ENCODE measurements at places on chromosomes 5 and 9.

GRCh38 chr9:17795744-17796143, 216.9 kb downstream of the SH3GL2 start:
- DNase-seq, result no peak

DNA sequence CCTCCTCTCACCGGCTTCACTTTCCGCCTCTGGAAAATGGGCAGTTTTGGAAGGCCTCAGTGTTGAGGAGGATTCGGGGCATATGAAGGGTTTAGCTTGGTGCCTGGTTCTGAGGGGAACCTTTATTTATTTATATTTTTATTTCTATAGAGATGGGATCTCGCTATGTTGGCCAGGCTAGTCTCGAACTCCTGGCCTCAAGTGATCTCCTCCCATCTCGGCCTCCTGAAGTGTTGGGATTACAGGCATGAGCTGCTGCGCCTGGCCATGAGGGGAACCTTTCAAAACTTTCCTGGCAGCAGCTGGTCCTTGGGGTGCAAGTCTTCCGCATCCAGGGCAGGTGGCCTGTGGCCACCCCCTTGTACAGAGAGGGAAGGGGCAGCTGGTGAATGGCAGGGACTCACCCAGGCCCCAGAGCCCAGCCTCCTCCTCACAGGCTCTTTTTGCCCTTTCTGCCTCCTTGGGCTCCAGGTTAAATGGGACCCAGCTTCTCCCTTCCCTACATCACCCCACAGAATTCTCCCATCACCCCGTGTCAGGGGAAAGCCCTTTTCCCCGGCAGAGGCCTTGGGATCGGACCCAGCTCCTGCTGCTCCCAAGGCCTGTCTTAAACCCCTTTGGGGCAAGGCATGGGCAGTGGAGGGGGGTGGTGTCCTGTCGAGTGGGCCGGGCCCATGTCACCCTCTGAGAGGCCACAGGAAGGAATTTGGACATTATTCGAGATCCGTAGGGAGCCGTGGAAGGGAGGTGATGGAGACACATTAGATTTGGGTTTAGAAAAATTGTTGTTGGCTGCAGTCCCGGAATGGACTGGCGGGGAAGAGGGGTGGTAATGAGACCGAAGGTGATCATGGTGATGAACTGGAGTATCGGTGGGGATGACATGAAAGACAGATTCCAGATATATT, 5.9 kb downstream of the NCS1 start:
- DNase-seq, result no peak

DNA sequence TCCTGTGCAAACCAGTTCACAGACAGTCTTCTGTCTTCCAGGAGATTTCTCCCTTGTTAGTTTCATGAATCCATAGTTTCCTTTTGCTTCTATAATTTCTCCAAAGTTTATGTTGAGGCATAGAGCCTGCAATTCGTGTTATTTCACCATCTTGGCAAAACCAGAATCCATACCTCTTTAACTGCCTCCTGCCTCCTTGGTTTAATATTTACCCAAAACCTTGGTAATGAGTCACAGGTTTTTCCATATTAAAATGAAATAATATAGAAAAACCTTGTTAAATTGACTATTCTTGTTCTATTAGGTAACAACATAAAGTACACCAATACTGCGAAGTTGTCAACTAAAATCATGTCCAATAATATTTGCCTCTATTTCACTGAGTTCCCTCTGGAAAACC, 459.7 kb downstream of the HINT1 start:
- DNase-seq, result no peak

GRCh38 chr9:133332381-133332730, 3.6 kb downstream of the SURF6 start:
- no peak for DNase-seq

GRCh38 chr5:141326088-141326854, 4.0 kb upstream of the PCDHGA1 start:
- DNase-seq, result peak; percentile 68

- DNase-seq, result peak; percentile 68
These were observed 41.9 kb downstream of the TNFAIP8 start for GRCh38 chr5:119397518-119398380.

DNA sequence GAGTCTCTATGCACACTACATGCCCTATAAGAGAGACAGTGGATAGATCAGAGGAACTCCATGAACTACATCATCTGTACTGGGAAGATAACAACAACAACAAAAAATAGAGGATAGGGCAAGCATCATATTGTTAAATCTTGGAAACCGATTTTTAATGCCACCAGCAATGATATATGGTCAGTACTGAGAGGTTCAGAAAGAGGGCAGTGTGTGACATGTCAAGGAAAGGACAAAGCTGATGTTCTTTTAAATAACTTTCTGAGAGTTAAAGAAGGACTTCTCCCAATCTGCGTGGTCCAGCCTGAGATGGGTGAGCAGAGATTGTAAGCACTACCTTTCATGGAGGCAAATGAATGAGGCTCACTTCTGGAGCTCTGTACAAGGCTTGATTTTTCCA, 62.0 kb upstream of the PHF24 start:
- no peak for DNase-seq

DNA sequence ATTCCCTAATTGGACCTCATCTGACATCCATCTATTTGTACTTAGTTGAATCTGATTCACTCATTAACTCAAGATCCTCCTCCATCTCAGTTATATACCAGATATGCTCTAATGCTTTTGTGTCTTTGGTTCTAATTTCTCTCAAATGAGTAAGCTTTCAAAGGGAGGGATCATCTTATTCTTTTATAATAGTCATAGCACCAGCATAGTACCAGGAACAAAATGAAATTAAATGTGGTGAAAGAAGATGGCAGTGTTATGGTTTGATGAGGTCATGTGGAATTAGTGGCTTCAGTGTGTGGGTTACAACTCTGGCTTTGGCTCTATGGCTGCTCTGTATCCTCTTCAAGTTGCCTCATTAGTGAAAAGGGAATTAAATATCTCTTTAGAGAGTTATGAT, 32.5 kb upstream of the ZNF366 start:
- DNase-seq, result no peak

- DNase-seq, result no peak
These were observed 277.2 kb upstream of the NR4A3 start for GRCh38 chr9:99544526-99544925.

GRCh38 chr5:176726746-176727527, 79.7 kb downstream of the TSPAN17 start:
- DNase-seq, result no peak

DNA sequence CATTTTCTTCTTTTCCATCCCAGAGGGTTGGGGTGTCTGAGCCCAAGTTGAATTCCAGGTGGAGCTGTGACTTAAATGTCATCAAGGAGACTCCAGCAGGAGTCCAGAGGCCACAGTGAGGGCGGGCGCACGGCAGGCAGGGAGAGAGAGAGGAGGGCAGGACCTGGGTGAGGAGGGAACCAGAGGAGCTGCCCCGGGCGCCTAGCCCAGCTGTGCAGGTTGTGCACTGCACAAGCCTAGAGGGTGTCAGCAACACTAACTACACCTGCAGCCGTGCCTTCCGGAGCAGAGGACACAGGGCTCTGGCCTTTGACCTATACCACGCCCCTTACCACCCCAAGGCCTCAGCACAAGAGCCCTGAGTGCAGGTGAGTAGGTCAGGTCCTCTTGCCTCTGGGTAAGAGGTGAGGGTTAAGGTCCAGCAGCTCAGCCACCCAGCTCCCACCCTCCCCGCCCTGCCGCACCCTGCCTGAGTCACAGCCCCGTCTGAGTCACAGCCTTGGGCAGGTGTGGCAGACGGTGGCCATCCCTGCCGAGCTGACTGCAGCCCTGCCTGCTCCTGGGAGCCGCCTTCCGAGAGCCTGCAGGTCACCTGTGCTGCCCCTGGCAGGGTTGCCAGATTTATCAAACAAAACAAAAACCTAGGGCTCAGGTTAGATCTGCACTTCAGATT, 6.4 kb upstream of the AGPAT2 start:
- DNase-seq, result peak; percentile 10

- no peak for DNase-seq
These were observed 81.4 kb downstream of the NSUN2 start for GRCh38 chr5:6551287-6551954.

GRCh38 chr5:141814064-141814964, 63.9 kb downstream of the PCDH1 start:
- peak; percentile 32 for DNase-seq
